ENCODE measurements at places on chromosomes 3 and 15.

- no peak for DNase-seq
Observed at GRCh38 chr3:162141272-162141791, 644.7 kb downstream of the OTOL1 start.

GRCh38 chr3:152205097-152205593, 63.6 kb upstream of the MBNL1 start:
- no peak for DNase-seq

DNA sequence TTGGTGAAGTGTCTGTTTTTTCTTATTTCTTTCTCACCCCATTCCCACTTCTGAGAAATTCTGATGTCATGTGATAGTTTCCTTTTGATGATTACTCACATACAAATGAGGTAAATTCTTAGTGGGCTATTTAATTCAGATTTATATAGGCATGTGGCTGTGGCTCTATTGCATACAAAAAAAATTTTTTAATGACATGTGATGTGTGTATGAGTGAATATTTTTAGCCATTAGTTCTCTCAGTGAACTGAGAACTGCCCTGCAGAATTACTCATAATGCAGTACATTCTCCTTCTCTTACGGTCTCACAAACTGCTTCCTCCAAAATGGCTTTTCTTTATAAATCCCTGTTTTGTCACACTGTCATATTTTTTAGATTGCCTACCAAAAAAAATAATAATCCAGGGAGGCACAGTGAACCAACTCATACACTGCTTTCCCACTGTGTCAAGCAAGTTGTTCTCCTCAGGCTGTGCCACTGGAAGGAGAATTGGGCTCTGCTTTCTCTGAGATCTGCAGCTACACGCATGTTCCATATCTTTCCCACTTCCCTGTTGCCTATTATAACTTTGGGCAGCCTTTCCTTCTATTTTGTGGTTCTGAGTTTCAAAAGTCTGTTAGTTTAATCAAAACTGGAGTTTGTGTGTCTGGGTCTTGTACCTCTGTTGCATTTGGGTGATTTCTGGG, 415.7 kb upstream of the THBS1 start:
- no peak for DNase-seq

- no peak for DNase-seq
Observed at GRCh38 chr3:63922491-63923199, 10.5 kb upstream of the SCAANT1 start.

DNA sequence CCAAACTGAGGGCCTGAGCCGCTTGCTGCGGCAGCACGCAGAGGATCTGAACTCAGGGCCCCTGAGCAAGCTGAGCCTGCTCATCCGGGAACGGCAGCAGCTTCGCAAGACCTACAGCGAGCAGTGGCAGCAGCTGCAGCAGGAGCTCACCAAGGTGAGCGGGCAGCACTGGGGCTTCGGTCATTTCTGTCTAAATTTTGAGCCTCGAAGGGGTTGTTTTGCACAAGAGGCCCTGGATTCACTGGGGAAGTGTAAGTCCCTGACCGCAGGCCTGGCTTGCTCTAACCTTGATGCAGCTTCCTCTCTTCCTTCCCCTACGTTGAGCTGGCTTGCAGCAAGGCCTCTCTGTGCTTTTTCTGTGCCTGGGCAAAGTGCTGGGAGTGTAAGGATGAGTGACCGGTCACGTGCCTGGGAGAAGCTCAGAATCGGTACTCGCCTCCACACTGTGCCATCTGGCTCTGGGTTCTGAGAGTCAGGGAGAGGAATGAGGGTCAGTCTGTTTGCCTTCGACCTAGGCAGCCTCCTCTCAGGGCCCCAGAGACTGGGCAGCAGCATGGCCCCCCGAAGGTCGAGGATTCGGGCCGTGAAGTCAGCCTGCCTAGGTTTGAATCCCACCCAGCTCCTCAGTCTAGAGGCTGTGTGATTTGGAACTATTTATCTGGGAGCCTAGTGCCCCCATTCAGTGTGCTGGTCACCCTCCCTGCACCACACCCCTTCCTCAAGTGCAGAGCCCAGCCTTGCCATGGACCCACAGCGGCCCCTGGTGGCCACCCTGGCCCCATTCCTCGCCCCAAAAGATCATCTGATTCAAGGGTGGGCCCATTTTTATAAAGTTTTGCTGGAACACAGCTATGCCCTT, 1.4 kb downstream of the FES start:
- DNase-seq, result no peak

GRCh38 chr15:44081026-44082013, 113.8 kb downstream of the FRMD5 start:
- no peak for DNase-seq

DNA sequence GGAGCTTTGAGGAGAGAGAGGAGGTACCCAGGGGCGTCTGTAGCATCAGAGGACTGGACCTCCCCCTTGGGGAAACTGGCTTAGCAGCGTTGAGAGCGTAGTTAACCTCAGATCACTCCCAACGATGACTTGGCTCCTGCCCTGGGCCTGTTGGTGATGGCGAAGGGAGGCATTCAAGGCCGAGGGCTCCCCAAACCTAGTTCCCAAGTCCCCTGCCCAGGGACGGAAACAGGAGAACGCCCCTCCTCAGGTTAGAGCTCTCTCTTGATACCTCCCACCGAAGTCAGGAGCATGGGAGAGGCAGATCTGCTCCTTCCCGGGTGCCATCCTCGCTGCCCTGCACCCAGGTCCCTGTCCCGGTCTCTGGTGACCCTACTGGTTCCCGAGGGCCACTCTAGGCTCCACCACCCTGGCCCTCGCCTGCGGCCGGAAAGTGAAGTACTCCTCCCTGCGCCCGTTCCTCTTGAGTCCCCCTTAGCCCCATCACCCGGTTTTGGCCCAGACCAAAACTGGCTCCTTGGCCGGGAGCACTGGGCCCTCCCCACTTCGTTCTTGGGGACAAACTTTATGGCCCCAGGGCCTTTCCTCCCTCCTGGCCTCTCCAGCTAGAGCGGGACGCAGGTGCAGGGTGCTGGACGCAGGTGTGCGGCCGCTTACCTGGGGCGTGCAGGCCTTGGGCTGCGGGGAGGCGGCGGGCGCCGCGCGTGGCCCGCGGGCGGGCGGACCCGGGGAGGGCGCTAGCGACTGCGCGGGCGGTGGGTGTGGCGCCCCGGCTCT, 2.6 kb upstream of the SKOR1 start:
- DNase-seq, result no peak

All from right renal pelvis (tissue), 4 donors.